NCI-H1105 treated with DMSO at 0.1 percent for 48 hours (cell line): ENCODE measurements at places on chromosomes 16 and 17.

DNA sequence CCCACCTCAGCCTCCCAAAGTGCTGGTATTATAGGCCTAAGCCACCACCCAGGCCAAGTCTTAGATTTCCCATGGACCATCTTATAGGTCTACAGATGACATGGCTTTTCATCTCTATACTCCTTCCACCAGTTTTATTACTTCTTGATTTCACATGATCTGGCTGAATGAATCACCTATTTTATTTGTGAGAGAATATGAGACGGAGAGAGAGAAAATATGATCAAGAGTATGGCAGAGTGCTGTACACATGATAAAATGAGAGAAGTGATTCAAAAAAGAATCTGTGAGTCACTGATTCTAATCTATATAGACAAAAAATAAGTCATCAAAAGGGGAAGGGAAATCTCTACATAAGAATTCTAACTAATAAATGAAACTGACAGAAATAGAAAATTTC, 13.7 kb downstream of the ACSM1 start:
- DNase-seq, result no peak

GRCh38 chr16:86901483-86901882, 323.1 kb downstream of the FOXL1 start:
- no peak for DNase-seq

GRCh38 chr17:973053-973452, 6.5 kb downstream of the NXN start:
- no peak for DNase-seq

DNA sequence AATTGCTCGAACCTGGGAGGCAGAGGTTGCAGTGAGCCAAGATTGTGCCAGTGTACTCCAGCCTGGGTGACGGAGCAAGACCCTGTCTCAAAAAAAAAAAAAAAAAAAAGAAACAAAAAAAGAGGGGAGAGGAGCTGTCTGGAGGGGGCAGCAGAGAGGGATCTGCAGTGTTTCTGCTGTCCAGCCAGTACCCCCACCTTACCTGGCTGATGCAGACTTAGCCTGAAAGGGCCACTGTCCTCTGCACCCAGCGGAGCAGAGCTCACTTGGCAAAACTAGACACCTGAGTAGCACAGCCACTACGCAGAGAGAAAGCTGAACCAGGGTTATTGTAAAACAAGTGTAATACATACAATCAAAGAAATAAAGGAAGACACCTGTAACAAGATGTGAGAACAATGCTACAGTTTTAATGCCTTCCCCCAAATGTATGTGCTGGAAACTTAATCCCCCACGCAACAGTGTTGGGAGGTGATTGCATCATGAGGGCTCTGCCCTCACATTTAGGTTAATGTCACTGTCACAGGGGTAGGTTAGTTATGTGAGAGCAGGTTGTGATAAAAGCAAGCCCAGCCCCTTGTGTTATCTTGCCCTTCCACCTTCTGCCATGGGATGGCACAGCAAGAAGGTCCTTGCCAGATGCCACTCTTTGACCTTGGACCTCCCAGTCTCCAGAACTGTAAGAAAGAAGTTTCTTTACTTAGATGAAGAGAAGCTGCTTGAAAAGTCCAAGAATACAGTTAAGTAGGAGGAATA, 211.2 kb downstream of the RPTOR start:
- DNase-seq, result no peak

GRCh38 chr16:63239065-63239570, 1202.9 kb upstream of the CDH8 start:
- no peak for DNase-seq

DNA sequence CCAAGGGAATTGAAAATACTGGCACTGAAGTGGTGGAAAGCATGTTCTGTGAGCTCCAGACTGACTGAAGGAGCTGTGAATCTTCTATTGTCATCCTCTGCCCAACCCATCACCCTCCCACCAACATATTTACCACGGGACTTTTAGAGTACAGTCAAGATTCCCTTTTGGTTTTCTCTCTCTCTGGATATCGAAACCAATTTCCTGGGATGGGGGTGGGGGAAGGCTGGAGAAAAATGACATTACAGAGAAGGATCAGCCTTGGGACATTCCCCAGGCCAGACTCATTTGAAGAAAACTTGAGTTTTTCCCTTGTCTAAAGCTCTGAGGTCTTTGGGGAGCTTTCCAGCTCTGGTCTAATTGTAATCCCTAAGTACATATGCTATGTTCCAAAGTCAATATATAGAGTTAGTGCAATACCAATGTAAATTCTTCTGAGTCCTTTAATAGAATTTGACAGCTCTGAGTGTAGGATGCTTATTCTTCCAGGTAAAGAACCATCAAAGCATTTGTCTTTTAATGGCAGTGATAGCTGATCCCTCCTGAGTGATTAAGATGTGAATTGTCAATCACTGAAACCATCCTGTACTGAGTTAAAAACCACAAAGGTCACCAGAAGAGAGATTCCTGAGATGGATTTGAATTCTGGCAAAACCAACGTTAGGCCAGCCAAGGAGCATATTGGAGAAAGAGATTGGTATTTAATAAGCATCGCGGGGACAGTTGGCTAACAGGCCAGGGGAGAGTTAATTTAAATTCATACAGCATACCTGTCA, 48.8 kb upstream of the CCL1 start:
- DNase-seq, result no peak

DNA sequence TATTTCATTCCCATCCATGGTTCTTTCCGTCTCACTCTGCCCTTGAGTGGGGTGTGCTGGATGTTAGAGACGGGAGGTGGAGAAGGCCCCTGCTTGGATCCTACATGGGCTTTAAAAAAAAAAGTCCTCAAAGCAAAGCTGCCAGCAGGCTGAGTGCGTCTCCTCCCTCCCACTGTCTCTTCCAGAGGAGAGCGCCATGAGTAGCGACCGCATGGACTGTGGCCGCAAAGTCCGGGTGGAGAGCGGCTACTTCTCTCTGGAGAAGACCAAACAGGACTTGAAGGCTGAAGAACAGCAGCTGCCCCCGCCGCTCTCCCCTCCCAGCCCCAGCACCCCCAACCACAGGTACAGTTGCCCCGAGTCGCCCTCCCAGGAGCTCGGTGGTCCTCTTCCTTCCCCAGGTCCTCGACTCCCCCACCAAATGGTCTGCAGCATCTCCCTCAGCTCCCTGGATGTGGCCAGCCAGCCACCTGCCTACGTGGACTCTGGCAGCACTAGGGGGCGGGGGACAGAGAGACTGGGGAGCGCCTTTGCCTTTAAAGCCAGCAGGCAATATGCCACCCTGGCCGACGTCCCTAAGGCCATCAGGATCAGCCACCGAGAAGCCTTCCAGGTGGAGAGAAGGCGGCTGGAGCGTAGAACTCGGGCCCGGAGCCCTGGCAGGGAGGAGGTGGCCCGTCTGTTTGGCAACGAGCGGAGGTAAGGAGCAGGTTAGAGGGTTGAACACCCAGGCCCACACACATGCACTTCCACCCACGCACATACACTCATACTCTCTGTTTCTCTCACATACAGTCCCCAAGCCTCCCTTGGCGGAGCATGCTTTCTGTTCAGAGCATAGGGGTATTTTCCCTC, 68.2 kb downstream of the PLD6 start:
- DNase-seq, result no peak

DNA sequence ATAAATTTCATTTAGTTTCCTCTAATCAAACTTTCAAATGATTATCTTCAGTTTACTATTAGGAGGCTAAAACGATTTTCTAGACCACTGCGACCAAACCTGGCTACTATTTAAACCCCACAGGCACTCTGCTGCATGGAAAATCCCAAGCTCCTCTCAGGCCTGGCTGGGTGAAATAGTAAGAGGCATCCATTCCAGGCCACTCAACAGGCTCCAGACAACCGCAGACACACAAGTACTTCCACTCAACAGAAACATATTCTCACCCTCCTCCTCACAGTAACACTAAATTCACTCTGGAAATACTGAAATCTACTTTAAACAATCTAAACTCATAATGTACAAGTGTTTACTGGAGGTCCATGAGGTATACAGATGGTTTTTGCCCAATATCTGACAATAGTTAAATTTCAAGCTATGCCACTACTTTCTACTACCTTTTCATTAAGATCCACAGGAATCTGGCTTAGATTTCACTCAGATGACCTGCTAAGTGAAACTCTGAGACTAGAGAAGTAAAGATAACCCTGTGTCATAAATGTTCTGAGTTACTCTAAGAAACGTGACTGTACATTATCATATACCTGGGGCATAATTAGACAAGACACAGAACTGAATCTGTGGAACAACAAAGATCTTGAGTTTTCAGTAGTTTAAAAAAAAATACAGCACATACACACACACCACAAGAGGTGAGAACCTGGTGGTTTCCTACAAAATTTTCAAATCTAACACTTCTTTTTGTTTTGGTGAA, 10.4 kb downstream of the VPS53 start:
- no peak for DNase-seq

DNA sequence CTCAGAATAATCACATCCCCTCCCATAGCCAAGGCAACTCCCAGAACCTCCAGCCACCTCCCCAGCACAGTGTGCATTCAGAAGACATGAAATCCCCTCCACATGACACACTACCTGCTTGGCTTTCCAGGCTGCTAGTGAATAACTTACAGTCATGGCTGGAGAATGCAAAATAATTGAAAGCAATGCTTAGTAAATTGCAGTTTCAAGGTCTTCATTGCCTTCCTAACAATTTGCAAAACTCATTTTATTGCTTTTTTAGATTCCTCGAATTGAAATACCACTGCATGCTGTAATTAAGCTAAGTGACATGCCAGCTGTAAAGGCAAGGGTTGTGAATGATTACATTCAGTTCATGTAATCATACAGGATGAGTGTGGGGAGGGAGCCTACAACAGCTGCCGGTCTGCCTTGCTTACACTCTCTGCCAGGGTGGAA, 29.0 kb upstream of the HOXB13 start:
- DNase-seq, result no peak

GRCh38 chr16:14600164-14600563, 29.9 kb downstream of the PARN start:
- no peak for DNase-seq

DNA sequence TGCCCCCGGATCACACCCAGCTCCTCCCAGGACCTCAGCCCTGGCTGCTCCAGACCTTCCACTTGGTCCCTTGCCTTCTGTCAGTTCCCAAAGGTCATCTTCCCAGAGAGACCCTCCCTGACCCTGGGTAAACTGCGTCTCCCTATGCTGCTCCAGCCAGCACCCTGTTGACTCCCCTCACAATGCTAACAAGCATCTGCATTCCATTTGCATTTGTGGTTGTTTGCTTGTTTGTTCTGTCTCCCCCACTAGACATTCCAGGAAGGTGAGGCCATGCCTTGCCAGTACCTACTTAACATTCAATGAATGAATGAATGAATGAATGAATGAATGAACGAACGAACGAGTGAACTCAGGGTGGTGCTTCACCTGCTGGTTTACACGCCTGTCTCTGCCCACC, 171.2 kb downstream of the WSCD1 start:
- no peak for DNase-seq

- no peak for DNase-seq
These were observed 92.2 kb downstream of the TUBD1 start for GRCh38 chr17:59800530-59800942.

- no peak for DNase-seq
These were observed 70.5 kb downstream of the GAS7 start for GRCh38 chr17:10127819-10128425.

- no peak for DNase-seq
These were observed 7.7 kb upstream of the SREBF1 start for GRCh38 chr17:17844500-17844899.

GRCh38 chr16:26951950-26952349, 114.8 kb upstream of the C16orf82 start:
- DNase-seq, result no peak

DNA sequence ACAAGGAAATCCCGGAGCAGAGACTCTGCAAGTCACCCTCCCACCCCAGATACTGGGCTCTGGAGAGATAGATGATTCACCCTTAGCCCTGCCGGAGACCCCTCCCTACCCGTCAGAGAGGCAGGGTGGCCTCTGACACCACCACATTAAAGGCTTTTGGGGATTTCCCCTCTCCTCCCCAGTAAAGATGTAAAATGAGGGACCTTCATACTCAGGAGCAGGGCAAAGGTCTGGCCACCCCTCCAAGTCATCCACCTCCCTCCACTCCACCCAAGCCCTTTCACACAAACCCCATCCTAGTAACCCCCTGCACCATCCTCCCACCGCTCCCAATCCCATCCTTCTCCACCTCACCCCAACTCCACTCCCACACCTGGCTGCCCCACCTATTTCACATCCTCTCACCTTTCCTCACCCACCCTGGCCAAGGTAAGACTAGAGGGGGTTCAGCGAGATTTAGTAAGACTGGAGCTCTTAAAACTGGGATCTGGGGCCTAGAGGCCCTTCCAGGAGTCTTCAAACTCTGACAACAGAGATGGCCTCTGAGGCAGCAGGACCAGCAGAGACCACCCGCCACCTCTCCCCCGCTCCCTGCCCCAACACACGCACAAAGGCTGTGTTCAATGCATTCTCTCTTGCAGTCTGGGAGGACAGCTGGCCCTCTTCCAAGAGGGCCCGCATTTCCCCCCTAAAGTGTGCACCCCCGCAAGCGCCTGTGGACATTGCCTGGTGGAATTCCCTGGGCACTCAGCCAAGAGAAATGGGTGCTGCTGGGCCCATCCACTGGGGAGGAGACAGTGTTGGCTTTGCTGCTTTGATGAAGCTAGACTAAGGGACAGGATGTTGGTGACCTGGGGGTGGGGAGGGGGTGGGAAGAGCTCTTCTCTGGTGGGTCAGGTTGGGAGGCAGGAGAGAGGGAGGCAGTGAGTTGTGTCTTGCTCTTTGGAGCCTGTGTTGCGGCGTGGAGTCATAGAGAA, 1.1 kb downstream of the ABAT start:
- DNase-seq, result peak; percentile 9

DNA sequence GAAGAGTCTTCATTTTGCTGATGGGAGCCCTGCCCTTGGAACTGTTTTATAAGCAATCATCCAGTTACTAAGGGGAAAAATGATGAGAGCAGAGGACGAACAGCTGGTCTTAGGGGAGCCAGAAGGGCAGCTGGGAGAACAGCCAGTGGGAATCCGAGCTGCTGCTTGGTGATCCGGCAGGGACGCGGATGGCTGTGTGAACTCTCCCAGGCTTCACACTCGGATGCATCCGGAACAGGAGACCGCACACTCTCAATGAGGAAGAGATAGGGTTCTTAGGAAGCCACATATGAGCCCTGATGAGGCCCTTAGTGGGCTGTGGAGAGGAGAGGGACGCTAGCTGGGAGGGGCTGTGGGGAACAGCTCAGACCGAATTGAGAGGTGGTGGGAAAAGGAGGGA, 5.0 kb upstream of the CACNG5 start:
- no peak for DNase-seq

DNA sequence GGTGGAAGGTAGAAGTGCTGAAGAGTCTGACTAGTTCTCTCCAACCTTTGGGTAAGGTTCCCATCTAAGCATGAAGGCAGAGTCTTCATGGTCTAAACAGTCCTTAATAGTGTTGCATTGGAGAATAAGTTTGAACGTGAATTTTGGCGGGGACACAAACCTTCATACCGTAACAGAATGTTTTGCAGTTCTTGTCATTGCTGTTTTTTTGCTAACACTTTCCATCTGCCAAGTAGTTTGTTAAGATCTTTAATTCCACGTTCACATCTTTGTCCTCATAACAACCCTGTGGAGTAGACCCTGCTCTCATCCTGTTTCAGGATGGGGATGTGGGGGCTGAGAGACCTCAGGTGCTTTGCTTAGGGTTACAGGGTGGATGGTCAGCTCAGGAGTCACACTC, 936.9 kb upstream of the EEF2KMT start:
- DNase-seq, result no peak
